AG09309 (cell line): ENCODE measurements at places on chromosomes 1 and 21.
A peak's percentile ranks its signal among the peaks of the same experiment; 100 is the strongest.

DNA sequence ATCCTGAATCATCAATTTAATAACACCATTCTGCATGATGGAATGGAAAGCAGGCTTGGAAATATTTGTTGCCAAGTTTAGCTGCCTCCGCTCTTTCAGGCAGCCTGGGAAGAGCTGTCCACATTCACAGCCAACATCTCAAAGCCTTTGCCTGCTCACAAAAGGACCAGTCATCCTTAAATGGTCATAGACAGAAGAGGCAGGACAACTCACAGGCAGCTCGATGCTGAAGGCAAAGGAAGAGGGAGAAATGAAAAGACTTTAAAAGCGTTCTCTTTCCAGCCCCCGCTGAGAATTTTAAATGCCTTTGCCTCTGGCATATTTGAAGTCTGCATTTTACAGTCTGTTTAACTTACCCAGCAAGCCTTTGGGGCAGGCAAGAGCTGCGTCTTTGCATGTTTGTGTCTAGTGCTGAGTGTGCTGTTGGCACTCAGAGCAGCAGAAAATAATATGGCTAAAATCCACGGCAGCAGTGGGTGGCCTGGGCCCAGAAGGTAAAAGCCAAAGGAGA, 68.9 kb downstream of the NMNAT2 start:
- peak; percentile 53 for DNase-seq

- DNase-seq = no peak
Observed at GRCh38 chr1:58575551-58576324, 1.3 kb downstream of the TACSTD2 start.

- no peak for DNase-seq
Observed at GRCh38 chr21:43865540-43866259, 677 bp downstream of the AGPAT3 start.

GRCh38 chr1:159092036-159092760, 15.6 kb upstream of the AIM2 start:
- peak; percentile 52 for DNase-seq
